ENCODE measurements at places on chromosomes 3 and 15. TPM values are rescaled to one million over a fixed set of nuclear protein-coding genes. Genes with fewer than 3 reads are reported as not detected.

FANCD2OS gene
- total RNA-seq: not detected

BUB1B gene
- 21.9 TPM for total RNA-seq

COL6A6 gene
- 0.40 TPM for total RNA-seq

ARPC4 gene
- 238 TPM for total RNA-seq

TFDP2 gene
- total RNA-seq: 20.9 TPM

CA12 gene
- total RNA-seq: 93.6 TPM

SCAANT1 gene
- not detected for total RNA-seq

NECTIN3 gene
- total RNA-seq: 50.3 TPM

C2CD4A gene
- total RNA-seq: 0.06 TPM

OCA2 gene
- total RNA-seq: under 0.01 TPM

CEP97 gene
- 14.9 TPM for total RNA-seq

CCDC39 gene
- 0.12 TPM for total RNA-seq

RETNLB gene
- total RNA-seq: not detected

CXCR6 gene
- not detected for total RNA-seq

COL6A5 gene
- not detected for total RNA-seq

CDCP1 gene
- 7.7 TPM for total RNA-seq

FOXB1 gene
- not detected for total RNA-seq

LCTL gene
- under 0.01 TPM for total RNA-seq
